ENCODE measurements at places on chromosomes 11 and 22.

DNA sequence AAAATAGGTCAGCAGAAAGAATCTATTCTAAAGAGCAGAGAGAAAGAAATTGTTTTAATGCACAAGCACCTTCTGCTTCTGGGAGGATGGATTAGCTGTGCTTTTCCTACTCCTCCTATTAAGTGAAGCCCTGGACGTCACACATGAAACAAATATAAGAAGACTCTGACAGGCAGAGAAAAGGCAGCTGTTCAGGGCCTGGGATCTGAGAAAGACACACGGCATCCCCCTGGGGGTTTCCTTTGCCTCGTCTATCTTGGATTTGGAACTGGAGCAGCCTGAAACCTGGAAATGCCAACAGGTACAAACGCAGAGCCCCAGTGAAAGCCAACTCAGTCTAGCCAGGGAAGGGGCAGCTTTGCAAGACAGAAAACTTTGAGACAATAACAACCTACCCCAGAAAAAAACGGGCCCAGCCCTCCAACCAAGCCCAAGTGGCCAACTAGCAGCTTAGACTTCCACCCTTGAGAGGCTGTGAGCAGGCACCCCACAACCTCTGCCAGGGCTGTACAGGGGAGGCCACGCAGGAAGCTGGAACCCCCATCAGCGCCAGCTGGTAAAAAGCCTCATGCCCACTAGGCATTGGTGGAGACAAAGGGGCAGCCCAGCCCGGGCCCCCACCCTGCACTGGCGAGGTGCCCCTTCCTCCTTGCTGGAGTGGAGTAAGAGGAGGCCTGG, 7.3 kb downstream of the CERK start:
- DNase-seq, result no peak

DNA sequence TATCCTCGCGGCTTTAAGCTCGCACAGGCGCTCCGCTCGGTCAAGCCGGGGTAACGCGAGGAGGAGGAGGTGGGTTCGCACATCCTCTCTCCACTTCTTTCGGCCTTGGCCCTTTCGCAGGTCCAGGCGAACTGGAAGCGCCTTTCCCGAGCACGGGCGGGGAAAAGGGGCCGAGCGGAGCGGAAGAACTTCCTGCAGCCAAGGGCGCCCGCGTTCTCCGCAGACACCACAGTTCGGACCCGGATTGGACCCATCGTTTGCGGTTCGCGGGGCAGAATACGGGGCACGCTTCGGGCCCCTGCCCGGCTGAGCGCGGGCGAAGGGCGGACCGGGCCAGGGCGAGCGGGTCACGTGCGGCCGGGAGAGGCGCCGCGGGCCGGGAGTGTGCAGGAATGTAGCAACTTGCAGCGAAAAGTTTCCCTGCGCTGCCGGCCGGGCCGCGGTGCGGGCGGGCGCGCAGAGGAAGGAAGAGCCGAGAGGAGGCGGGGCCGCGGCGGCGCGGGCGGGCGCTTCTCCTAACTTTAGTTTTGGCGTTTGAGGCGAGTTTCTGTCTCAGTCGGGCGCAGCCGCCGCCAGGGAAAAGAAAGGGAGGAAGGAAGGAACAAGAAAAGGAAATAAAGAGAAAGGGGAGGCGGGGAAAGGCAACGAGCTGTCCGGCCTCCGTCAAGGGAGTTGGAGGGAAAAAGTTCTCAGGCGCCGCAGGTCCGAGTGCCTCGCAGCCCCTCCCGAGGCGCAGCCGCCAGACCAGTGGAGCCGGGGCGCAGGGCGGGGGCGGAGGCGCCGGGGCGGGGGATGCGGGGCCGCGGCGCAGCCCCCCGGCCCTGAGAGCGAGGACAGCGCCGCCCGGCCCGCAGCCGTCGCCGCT, at the start of gene YAP1:
Gene YAP1 (plus strand): TSS at position 552 of the 865 bp plus-strand sequence. CDS start 402 bp downstream, outside the sequence.
- peak; percentile 57 for DNase-seq

DNA sequence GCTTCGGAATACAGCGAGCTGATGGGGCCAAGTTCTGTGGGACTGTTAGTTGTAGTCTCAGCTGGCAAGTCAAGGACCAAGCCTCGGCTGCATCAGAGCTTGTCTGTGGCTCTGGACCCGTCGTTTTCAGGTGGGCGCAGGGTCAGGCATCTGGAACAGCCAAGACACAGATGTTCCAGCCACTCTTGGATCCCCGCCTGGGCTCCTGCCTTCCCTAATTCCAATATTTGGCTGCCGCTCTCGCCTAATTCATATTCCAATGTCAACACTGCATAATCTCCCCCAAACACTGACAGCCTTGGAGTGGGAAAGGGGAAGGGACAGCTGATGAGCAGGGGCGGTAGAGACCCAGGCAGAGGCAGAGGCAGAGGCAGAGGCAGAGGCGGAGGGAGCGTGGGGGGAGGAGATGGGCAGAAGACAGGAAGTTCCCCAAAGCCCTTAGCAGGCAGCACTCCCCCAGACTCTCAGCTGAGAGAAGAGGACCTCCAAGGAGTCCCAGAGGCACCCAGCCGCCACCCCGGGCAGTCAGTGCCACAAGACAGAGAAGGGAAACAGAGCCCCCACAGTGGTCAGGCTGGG, 49.6 kb upstream of the SLC35C1 start:
- no peak for DNase-seq

GRCh38 chr11:10398525-10398924, 56.5 kb upstream of the AMPD3 start:
- DNase-seq, result no peak

- no peak for DNase-seq
Measured at GRCh38 chr11:69444381-69445130, 36.9 kb upstream of the LINC01488 start.

DNA sequence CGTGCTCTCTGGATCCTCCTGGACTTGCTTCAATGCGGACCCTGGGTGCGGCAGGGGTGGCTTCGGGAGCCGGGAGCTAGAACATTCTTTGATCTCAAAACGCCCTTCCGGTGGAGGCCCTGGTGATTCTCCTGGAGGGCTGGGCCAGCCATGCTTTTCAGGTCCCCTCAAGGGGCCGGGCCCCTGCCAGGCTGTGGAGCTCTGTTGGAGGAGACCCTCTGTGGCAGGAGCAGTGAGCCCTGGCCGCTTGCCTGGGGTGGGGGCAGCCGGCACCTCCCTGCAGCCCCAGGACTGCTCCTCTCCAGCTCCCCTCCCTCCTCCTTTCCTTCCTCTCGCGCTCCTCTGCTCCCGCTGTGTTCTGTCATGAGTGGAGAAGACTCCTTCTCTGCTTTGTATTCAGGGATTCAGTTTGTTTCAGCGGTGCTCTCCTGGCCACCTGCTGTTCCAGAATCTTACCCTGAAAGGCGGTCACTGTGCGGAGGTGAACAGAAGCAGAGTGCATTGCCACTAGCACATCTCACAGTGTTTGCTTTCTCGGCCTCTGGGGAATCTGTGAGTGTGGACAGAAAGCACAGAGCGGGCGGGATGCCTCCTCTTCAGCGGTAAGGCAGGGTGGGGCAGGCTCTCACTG, 289.1 kb downstream of the TBC1D22A start:
- no peak for DNase-seq

DNA sequence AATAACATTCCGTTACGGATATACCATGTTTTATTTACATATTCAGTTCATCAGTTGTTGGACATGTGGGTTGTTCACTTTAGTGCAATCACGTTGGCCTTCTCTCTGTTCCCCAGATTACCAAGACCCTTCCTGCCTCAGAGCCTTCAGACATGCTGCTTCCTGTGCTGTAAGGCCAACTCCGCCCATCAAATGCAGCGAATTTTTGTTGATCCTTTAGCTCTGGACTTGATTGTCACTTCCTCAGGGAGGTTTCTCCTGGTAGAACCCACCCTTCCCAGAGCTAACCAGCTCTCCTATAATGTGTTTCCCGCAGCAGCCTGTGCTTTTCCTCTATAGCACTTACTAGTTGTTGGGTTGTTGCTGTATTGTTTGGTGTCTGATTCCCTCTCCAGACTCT, 39.4 kb downstream of the SWAP70 start:
- no peak for DNase-seq

DNA sequence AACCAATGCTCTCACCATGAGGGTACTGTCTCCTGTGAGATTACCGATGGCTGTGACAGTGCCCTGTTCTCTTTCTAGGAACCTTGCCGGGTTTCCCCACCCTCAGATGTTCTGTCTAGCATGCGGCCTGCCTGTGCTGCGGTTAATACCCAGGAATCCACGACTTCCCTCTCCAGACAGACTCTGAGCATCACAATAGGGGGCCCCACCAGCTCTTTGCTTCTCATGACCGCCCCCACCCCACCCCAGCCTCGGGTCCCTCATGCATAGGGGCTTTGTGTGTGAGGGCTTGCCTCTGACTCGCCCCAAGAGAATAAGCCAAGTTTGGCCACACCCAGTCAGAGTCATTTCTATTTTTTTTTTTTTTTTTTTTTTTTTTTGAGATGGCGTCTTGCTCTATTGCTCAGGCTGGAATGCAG, 10.3 kb downstream of the PARVG start:
- DNase-seq, result peak; percentile 62

- peak; percentile 62 for DNase-seq
Measured at GRCh38 chr11:57493507-57494503, 21.7 kb downstream of the SLC43A1 start.

DNA sequence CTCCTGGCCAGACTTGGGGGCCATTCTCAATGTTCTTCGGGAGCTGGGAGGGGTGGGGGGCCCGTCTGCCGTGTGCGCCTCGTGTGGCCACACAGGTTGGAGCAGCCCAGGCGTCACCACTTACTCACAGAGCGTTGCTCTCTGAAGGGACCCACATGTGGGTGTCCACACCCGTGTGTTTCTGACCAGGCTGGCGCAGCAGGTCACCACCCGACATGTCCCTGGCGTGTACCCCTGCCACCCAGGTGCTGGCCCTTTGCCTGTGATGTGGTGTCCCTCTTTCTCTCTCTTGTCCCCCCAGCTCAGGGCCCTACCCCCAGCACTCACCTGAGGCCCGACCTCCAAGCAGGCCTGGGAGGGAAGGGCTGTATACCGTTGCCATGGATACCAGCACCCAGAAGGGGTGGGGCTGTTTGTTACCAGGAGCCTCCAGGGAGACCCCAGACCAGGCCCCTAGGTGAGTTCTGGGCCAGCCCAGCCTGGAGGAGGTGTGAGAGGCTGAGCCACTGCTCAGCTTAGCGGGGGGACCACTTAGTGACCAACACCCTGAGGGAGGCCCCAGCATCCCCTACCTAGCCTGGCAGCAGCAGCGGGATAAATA, 1.4 kb downstream of the LMNTD2 start:
- DNase-seq, result no peak

GRCh38 chr22:17349172-17349571, 20.1 kb upstream of the CECR2 start:
- DNase-seq, result no peak

- no peak for DNase-seq
Measured at GRCh38 chr11:61256710-61257482, 15.9 kb downstream of the PGA5 start.

GRCh38 chr11:69136471-69136870, 19.3 kb upstream of the SMIM38 start:
- DNase-seq, result no peak

DNA sequence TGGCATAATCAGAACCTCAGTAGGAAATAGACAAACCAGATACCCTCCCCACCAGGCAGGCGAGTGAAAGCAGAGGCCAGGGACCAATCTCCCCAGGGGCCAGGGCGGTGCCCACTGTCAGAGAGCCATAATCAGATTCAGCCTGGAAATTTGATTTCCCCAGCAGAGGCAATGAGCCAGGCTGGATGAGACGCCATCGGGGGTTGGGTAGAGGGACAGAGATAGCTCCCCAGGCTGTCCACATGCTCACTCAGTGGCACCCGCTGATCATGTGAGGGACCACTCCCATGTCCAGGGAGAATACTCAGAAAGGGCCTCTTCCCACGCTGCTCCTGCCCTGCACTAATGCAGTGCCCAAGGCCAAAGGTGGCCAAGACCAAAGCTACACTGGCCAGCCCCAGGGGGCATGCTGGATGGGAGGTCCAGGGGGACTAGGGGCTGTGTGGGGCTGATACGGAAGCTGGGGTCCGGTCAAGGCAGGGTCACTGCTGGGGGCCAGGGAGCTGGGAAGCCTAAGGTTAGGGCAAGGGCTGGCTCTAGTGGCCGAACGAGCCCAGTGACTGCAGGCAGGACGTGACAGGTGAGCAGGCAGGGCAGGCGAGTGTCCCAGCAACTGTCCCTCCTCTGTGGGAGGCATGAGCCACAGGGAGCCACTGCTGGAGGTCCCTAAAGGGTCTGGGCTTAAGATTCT, 19.8 kb downstream of the ARVCF start:
- DNase-seq, result no peak

DNA sequence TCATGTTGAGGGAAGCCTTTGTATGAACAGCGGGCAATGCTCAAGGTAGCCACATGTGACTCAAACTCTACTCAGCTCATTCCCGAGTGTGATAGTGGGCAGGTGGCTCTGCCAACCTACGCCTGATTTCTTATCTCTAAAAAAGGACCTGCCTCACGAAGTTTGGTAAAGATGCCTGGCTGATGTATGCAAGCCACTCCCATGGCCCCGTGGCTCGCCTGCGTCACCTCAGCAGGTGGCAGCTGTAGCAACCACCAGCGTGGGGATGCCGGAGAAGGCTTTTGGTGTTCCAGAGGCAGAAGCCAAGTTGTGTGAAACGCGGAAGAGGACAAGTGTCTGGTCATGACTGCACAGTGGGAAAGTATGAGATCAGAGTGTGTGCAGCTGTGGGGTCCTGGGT, 5.4 kb downstream of the FADS2 start:
- no peak for DNase-seq

DNA sequence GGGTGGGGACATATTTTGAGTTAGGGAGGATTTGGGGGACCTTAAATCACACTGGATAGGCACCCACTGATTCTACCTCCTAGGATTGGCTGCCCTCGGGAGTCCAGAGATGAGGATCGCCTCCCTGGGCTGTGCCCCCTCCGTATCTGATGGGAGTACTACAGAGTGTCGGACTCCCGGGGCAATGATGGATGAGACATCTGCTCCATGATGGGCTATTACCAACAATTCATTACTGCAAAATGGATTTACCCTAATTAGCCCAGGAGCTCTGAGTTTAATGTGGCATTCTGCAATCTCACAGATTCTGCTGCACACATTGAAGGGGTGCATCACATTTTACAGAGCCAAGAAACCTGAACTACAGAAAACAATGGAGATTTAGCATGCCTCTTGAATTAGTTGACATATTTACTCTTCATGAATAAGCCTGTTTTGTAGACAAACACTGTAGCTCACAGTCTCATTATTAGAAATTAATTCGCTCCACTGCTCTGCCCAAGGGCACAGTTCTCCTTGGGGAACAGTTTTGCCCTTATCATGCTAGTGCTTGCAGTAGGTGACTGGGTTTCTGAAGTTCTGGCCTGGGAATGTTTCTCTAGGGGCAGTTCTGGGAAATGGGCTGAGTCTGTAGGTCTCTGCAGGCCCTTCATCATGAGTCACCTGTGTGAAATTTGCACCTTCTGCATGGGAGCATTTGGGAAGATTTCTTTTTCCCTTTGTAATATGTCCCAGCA, 217.1 kb upstream of the PLET1 start:
- no peak for DNase-seq

- DNase-seq, result no peak
Measured at GRCh38 chr22:18999008-18999407, 62.9 kb upstream of the PRODH start.

- no peak for DNase-seq
Measured at GRCh38 chr11:36722421-36722820, 124.4 kb upstream of the RAG2 start.

- DNase-seq, result no peak
Measured at GRCh38 chr11:116579857-116580727, 192.7 kb downstream of the BUD13 start.
